ENCODE measurements at places on chromosomes 7 and 10.

GRCh38 chr7:30474893-30475292 is 3.7 kb downstream of the NOD1 start:
- peak; percentile 62 for DNase-seq

GRCh38 chr10:49284356-49284755 is 14.6 kb upstream of the C10orf71 start:
- DNase-seq: no peak

- no peak for DNase-seq
These were observed 23.7 kb downstream of the UMAD1 start for GRCh38 chr7:7664291-7664690.

DNA sequence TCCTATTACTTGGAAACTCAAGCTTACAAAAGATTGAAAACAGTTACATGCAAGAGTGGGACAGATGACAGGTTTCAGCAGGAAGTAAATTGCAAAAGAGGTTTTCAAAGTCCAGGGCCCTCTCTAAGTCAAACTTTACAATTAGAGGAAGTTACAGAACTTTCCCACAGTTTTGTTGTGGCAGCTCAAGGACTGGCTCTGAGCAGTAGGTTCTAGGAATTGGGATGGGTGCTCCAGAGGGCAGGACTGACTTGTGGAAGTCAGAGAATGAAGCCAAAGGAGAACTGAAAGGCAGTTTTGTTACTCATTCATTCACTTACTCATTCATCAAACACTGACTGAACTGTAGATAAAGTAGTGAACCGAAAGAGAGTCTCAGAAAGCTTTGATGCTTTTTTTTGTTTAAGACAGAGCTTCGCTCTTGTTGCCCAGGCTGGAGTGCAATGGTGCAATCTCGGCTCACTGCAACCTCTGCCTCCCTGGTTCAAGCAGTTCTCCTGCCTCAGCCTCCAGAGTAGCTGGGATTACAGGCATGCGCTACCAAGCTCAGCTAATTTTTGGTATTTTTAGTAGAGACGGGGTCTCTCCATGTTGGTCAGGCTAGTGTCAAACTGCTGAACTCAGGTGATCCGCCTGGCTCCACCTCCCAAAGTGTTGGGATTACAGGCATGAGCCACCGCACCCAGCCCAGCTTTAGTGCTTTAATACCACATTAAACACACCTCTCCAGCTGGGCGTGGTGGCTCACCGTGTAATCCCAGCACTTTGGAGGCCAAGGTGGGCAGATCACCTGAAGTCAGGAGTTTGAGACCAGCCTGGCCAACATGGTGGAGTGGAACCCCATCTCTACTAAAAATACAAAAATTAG is 66.8 kb upstream of the CCNJ start:
- peak; percentile 55 for DNase-seq

- DNase-seq: peak; percentile 3
These were observed 201.0 kb upstream of the ADARB2 start for GRCh38 chr10:1938317-1938716.

DNA sequence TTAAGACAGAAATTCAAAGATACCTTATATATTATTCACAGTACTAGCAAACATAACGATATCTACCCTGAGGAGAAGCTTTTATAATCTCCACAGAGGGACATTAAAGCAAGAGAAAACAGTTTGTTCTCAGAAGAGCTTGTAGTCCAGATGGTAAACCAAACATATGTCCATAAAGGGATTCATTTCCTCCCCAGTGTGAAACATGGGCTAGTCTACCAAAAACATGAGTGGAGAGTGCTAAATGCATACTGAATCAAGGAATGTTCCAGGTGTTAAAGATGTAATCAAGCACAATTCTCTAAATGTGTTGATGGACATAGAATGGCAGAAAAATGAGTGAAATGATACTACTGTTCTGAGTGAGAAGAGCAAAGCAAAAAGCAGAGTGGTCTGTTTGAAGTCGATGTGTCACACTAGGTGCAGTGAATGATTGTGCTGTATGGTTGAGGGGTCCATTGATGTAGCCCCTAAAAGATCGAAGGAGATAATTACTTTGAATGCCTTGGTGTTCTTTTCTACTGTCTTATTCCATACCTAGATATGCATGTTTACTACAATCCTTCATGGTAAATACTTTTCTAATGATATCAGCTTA is 25.3 kb downstream of the BCAP29 start:
- DNase-seq: no peak

GRCh38 chr10:106982268-106982667 is 182.2 kb downstream of the SORCS1 start:
- DNase-seq: peak; percentile 21

DNA sequence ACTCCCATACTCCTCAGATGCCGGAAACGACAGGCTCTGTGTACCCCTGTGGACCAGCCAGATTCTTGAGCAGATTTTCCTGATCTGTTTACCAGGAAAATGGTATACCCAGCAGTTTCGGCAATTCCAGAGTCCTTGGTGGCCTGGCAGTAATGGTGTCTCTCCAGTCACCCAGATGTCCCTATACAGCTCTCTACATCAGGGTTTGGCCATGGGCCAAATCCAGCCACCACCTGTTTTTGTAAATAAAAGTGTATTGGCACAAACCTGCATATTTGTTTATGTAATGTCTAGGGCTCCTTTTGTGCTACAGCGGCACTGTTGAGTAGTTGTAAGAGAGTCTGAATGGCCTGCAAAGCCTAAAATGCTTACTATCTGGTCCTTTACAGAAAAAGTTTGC is 491.3 kb downstream of the RPS24 start:
- DNase-seq: no peak
